Activated CD8-positive, alpha-beta memory T cell treated with anti-CD3 and anti-CD28 coated beads for 1 hour (primary cell): ENCODE measurements at places on chromosomes 2 and 18.

DNA sequence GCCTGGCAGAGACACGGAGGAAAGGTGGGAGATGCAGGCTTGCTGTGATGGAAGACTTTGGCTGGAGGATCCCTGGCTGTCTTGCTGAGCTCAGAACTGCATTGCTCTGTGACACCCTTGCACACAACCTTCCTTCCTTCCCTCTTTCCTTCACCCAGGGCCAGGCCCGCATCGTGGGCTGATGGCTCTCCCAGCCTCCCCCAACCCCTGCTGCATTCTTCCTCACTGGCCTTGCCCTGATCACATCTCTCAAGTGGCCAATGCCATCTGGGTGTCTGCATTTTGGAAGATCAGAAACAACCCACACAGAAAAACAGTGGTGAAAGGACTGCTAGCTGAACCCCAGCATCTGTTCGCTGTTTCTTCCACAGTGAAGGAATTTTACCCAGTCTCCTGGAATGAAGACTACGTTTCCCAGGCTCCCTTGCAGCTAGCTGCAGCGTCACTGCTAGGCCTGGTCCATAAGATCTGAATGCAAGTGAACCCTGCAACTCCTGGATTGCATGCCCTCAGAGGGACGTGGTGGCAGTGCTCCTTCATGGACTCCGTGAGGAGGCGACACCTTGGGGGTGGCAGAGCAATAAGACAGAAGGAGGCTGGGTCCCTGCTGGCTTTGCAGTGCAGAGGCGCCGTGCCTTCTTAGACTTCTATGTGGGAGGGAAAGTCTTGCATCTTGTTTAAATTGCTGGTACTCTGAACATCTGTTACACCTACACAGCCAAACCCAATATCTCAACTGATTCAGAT, 78.9 kb upstream of the YWHAQ start:
- DNase-seq, result no peak

DNA sequence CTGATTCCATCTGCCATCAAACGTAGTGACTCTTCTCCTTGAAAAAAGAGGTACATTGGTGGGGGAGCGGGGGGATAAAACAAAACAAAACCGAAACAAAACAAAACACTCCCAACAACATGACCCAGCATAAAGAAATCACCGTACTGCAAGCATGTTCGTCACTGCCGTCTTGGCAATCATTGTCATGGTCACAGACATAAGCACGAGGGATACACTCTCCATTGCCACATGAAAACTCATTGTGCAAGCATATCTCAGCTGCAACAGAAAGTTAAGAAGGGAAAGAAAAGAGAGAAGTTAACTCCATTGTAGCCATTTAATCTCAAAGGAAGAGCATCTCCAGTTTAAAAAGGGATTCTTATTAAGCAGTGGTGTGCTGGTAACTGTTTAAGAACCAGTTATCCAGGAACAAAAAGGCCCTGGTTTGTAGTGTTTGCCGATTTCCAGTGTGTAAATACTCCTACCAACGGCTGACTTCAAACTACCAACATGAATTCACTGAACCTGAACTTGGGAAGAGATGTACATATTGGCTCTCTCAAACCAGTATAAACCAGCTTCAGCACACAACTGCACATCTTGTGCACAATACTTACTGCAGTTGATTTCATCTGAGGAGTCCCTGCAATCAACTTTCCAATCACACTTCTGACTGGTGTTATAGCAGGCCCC, 68.2 kb downstream of the LRP2 start:
- no peak for DNase-seq

- no peak for DNase-seq
Observed at GRCh38 chr2:63872571-63873328, 31.1 kb downstream of the UGP2 start.

- no peak for DNase-seq
Observed at GRCh38 chr2:200119236-200119635, 163.9 kb downstream of the MAIP1 start.

- no peak for DNase-seq
Observed at GRCh38 chr2:118661179-118661578, 186.3 kb downstream of the EN1 start.

DNA sequence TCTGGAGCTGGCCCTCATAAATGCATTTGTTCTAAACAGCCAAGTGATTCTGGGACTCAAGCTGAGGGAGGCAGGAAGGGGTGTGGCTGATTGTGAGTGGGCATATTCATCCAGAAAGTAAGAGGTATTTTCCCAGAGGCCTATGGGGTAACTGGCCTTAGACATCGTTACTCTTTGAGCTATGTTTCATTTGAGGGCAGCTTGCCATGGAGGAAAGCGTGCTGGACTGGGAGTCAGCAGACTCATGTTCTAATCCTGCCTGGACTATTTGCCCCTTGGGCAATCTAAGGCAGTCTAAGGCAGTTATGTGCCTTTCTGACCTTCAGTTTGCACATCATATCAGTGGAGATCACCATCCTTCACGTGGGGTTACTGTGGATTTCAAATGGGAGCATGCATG, 93.5 kb upstream of the SLC14A2 start:
- no peak for DNase-seq

DNA sequence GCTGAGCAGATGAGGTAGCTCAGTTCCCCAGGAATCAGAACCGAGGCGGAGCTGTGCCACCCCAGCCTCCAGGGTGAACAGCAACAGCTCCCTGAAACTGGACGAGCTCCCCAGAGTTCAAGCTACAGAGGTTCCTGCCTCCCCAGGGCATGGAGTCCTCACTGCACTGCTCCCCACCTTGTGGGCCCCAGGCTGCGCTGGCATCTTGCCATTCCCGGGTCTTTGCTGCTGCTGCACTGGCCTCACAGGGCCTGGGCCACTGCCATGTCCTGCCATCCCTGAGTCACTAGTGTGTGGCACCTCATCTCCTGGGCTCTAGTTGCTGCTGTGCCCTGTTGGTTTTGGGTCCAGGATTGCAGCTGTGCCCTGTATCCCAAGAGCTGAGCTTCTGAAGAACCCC, 166.9 kb downstream of the SNTG2 start:
- no peak for DNase-seq

DNA sequence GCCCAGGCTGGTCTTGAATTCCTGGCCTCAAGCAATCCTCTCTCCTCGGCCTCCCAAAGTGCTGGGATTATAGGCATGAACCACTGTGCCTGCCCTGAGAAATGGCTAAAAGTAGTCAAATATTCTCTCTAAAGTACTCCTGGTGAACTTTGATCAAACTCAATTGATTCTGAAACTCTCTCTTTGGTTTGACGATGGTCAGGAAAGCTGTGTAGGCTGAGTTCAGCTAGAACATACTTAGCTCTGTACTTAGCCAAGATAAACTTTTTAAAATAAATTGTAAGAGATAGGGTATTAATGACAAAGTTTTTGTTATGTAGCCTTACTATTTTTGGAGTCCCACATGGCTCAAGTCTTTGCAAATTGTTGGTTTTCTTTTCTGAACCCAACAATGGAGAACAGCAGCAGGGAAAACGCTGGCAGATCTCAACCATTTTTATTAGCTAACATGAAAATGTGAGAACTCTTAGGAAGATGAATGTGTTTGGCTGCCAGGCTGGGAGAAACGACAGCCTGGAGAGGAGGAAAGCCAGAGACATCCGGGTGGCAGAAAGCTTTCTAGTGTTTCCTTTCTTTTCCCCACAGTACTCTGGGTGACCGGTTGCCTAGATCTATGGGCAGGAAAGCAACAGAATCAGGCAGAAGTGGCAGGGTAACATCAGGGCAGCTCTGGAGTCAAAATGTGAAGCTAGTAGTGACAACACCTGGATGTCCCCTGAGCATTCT, 193.0 kb upstream of the LHCGR start:
- no peak for DNase-seq

GRCh38 chr2:240895656-240896388, at the start of gene MAB21L4:
TSS of gene MAB21L4 (minus strand) at chr2:240896156. CDS start at chr2:240895997, 159 bp downstream.
- DNase-seq, result no peak
